ENCODE measurements at places on chromosomes 4 and X.

- DNase-seq, result no peak
These were observed 24.3 kb downstream of the CXCL13 start for GRCh38 chr4:77629885-77630284.

- DNase-seq, result no peak
These were observed 27.1 kb downstream of the FAM47E start for GRCh38 chr4:76278583-76278982.

- DNase-seq, result no peak
These were observed 126.7 kb downstream of the RBM47 start for GRCh38 chr4:40502934-40503333.

GRCh38 chr4:98423009-98423408, 161.8 kb downstream of the RAP1GDS1 start:
- DNase-seq, result no peak

GRCh38 chrX:134932528-134933217, 58.1 kb upstream of the SMIM10 start:
- DNase-seq, result no peak

- no peak for DNase-seq
These were observed 465.4 kb upstream of the SMIM31 start for GRCh38 chr4:164288578-164288977.

DNA sequence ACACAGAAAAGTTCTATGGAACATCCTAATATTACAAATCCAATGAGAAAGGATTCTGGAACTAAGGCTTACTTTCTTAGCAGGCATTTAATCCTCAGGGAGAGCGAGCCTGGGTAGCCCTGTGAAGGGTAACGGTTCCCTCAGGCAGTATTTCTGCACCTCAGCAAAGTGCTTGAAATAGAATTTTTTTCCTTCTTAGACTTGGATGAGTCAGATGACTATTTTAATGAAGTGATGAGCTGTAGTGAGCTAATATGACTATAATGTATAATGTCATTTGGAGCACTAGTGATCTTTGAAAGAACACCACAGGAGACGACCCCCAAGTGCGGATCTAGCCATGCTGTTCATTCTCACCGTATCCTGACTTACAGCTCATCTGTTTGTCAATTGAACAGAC, 493.0 kb upstream of the FAM241A start:
- DNase-seq, result no peak

- DNase-seq, result no peak
These were observed 214.3 kb downstream of the FAT4 start for GRCh38 chr4:125529071-125529470.

DNA sequence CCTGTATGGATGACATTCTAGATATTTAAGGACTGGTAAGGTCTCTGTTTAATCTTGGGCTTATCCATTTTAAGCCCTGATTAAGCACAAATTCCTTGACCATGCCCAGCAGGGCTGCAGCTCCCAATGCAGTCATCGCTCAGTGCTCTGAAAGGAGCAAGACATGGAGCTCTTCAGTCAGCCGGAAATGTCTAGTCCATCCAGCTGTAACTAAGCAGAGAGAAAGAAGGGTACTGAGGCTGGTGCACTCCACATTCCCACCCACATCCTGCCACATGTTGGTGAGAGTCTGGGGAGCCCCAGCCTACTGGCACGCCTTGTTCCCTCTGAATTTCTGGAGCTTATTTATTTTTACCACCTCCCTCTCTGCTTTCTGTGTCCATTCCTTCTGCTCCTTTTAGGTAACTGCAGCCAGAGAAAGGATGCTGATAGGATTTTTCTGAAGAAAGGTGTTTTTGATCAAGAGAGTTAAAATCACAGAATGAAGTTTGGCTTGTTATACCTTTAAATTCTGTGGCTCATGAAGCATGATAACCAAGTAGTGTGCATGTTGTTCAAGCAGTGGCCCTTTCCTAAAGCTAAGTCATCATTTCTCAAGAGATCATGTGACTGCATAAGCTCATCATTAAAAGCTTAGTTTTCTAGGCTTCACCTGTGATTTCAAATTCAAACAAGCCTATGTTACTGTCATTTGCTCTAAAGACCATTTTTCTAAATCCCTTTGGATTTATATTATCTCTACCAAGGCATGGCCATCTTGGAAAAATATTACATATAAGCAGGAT, 74.0 kb downstream of the GALNT7 start:
- no peak for DNase-seq

DNA sequence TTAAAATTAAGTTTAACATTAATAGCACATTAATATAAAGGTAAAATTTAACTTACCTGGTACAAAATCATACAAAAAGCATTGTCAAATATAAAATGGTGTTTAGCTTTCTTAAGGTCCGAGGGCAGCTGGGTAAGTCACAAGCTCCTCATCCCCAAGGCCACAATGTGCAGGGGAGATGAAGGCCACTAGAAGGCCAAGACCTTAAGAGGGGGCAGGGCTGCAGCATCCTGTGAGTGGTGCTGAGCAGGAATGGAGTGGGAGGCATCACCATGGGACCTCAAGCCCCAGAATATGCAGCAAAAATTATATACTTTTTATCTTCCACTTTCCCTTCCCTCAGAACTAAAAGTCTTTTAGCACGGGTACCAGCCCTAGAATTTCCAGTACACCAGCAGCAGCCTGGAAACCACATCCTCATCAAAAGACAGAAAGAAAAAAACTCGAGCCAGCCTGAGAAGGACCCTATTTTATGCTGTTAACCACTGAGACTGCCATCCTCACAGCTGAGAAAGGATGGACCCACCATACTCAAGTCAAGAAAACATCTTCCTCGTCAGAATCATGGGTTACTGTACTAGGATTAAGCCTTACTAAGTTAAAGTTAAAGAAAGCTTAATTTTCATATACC, 13.0 kb upstream of the RHOXF2 start:
- DNase-seq, result no peak

DNA sequence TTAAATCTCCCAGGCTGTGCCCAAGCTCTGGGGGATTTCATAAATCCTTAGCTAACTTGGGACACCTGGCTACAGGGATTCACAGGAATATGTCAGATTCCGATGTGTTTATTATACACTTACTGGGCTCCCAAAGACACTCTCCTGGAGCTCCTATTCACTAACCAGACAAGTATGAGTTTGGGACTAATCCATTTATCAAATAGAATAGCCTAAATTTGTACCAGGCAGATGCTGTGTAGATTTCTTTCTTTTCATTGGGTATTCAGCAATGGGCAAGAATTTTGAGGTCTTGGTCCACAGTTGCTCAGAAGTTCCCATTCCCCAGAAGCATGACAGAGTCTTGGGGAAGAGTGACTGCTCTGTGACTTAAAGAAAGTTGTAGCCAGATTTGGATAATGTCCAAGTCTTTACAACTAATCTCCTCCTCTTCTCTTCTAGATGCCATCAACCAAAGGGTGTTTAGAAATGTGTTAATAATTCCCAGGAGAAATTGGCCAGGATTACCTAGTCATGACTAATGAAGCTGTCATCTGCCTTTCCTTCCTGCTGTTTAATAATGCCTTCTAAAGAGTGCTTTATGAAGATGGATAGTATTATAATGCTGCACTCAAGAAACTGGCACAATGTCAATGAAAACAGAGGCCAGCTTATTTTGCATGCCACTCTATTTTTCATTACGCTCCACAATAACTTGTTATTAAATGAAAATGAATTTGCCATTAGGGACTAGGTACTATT, 120.9 kb downstream of the CHIC2 start:
- DNase-seq, result no peak

GRCh38 chrX:87621697-87622096, 104.1 kb downstream of the KLHL4 start:
- no peak for DNase-seq

DNA sequence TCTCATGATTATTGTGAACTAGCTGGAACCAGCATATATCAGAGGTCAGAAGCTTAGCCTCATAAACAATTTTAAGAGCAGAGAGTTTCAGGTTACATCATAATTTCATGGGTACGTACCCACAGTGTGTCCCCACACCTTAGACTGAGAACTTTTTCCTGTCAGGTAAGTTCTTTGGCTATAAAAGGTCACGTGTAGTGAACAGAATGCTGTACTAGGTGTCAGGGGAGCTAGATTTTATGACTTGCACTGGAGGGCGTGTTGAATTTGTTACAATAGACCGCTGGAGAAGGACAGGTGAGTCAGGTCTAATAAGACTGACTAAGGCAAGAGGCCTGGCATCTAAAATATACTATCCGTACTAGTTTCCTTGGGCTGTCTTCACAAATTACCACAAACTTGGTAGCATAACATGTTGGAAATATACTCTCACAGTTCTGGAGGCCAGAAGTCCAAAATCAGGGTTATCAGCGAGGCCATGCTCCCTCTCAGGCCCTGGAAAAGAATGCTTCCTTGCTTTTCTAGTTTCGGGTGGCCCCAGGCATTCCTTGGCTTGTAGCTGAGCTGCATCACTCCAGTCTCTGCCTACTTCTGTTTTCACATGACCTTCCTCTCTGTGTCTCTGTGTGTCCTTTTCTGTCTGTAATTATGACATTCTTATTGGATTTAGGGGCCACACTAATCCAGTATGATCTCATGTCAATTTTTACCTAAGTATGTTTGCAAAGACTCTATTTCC, 512.0 kb upstream of the NR3C2 start:
- DNase-seq, result no peak

DNA sequence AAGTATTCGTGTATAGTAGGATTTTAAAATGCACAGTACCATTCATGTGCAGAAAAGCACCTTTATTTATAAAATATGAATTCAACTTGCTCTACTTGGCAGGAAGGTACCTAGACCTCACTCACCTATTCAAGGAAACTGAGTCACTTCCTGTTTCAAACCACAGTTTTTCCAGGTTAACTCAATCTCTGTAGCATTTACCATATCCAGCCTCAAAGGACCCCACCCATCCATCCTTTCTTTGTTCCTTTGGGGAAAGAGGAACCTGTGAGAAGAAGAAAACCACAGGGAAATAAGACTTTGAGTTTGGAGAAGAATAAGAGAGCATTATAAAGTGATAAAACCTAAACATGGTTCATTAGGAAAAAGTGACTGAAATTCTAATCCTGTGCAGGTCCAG, 250.7 kb downstream of the CBR4 start:
- no peak for DNase-seq

DNA sequence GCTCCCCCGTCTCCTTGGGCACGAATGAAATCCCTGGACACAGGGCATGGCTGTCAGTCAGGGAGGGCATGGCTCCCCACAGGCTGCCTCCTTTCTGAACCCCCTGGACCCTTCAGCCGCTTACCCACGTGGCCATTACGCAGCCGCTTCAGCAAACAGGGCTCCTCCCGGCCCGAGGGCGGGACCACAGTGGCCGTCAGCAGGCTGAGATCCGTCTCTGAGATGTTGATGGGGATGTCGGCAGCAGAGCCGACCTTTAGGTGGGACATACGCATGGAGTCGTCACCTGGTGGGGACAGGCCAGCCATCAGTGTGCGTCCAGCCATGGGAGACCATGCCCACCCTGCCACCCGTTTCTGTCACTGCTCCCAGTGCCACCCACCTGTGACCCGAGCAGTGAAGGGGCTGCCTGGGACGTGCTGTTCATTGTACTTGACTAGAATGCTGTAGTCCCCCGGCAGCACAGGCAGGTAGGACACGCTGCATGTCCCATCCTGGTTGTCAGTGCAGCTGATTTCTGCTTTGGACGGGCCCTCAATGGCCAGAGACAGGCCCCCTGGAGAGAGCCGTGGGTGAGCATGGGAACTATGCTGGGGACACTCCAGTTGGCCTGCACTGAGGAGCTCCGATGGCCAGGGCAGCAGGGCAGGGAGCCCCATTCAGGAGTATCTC, 21.1 kb downstream of the FLNA start:
- no peak for DNase-seq

DNA sequence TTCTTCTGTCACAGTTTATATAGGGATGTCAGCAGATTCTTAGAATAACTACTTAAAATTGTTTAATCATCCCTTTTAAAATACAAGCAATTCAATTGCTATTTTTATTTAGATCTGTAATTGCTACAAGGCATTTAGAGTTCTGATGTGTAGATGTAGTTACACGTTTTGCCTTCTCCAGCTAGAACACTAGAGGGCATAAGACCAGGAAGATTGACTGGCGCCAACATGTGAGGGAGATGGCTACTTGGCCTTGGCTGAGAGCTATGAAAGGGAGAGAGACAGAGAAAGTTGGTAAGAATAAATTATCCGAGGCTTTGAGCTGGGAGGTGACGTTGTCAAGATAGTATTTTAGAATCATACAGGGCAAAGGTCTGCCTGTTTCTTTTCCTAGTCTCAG, 563.7 kb upstream of the PRKX start:
- no peak for DNase-seq

DNA sequence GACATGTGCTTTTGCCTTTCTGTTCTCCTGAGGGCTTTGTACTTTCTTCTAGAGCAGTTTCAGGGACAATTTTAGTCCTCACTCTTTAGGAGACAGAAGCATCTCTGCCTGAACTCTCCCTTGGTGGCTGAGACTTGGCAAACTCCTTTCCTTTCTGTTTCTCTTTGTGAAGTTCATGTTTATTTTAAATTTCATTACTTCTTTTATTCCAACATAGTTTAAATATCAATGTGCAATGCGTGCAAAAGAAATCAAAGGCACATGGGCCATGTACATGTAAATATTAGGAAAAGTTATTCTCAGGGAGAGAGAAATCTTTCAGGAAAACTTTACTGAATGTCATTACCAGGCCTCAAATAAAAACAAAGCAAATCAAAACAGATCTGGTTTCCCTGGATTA, 177.6 kb downstream of the RNF150 start:
- no peak for DNase-seq

DNA sequence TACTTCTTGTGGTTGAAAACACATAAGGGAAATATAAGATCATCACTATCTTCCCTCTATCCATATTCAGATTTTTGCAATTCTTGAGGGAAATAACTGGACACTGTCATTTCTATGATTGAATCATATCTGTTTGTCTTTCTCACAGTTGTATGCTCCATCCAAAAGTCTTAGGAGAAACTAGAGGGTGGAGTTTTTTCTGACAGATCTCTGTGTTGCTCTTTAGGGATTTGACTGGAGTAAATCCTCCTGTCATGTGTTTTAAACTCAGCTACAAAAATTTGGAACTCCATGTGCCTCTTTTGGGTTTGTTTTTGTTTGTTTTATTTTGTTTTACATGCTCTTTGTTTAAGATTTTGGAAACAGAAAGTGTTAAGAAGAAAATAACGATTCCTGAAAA, 136.5 kb downstream of the SPATA18 start:
- DNase-seq, result no peak

GRCh38 chrX:29468911-29469494, 746.4 kb upstream of the MAGEB2 start:
- DNase-seq, result no peak

DNA sequence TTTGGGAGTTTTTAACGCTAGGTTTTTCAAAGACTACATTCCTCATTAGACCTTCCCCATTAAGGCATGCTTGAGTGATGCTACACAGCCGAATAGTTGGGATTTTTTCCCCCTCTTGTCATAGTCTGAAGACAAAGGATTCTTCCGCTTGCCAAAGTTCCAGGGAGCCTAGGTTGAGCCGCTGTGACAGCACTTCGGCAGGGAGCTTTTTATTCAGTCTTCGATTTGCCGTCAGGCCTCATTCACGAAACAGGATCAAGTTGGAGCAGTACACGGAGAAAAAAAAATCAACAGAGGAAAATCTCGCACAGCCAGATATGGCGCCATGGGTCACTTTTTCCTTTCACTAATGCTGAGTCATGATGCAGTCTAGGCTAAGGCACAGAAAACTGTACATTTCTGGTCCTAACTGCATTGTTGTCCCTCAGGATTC, 24.3 kb downstream of the SHROOM3 start:
- DNase-seq, result no peak

GRCh38 chrX:49117581-49117980, 6.0 kb downstream of the GPKOW start:
- no peak for DNase-seq
